D721Med (cell line): ENCODE measurements at places on chromosomes 12 and 14.

- no peak for DNase-seq
Observed at GRCh38 chr14:75340921-75341320, 62.3 kb downstream of the FOS start.

DNA sequence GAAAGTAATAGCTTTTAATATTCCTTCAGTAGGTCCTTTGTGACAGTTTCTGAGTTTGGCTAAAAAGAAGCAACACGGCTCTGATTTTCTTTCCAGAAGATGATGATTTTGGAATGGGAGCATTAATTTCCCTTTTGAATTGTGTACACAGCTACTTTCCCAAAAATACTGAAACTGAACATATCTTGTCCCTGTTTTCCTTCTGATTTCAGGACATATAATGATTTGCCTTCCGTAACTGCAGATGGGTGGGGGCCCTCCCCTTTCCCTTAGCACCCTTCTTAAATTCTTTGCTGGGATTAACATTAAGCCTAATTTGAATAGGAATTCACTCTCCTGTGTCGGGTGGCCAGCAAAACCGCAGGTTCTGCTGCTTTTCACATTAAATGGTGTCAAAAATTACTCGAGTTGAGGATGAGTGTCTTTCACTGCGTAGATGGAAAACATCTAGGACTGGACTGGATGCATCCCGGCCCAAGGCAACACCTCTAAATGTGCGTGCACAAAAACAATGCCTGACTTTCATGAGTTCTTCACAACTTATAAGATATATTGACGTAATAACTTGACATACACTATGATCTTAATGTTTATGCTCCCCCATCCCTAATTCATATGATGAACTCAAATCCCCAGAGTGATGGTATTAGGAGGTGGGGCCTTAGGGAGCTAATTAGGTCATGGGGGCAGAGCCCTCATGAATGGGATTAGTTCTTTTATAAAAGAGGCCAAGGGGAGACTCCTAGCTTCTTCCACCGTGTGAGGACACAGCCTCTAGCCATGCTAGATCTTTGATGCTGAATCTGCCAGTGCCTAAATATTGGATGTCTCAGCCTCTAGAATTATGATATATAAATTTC lies 158.1 kb downstream of the AEBP2 start:
- no peak for DNase-seq

DNA sequence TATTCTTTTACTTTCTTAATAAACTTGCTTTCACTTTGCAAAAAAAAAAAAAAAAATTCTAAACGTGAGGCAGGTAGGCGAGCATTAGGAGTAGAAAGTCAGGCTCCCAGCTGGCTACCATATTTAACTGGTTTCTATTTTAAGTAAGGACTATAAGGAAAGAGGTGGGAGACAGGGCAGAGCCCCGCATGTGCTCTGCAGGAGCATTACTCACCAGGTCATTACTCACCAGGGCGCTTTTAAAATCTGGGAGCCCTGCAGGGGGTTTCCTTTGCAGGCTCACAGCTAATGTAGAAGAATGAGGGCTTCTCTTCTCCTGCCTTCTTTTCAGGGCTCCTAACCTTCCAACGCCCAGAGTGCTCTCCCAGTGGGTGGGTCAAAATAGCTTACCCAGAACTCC lies 14.0 kb upstream of the DPF3 start:
- DNase-seq: no peak

- DNase-seq: no peak
Observed at GRCh38 chr14:65167072-65167645, 64.8 kb upstream of the MAX start.

DNA sequence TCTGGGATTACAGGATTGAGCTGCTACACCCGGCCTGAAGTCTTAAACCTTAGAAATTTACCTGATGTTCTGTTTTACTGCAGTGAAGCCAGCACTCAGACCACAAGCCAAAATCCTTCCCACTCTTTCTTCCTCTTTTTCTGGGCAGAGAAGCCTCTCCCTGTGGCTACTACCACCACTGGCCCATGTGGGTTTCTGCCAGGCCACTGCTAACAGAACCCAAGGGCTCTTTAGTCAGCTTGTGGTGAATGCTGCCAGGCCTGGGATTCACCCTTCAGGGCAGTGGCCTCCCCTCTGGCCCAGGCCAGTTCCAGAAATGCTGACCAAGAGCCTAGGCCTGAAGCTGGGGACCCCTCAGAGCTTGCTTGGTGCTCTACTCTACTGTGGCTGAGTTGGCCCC lies 35.3 kb downstream of the GAS2L3 start:
- DNase-seq: no peak

DNA sequence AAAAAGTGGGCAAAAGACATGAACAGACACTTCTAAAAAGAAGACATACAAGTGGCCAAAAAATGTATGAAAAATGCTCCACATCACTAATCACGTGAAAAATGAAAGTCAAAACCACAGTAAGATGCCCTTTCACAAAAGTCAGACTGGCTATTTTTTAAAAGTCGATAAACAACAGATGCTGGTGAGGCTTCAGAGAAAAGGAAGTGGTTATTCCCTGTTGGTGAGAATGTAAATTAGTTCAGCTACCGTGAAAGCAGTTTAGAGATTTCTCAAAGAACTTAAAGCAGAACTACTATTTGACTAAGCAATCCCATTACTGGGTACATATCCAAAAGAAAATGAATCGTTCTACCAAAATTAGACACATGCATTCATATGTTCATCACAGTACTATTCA lies 237.0 kb downstream of the KIF21A start:
- no peak for DNase-seq

DNA sequence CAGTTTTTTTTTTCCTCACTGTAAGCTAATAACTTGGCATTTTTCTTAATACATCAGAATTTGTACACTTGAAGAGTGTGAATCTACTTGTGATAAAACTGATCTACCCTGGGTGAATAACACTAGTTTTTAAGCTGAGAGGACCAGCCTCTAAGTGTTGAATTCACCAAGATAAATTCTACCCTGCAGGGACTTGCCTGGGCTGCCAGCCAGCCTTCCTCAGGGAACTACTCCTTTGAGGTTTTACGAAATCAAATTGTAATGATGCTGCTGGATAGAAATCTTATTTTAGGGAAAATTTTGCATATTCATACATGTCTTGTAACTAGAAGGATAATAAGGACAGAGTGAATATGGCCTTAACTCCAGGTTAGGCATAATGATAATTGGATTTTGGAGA lies 1.9 kb downstream of the MED21 start:
- DNase-seq: no peak

DNA sequence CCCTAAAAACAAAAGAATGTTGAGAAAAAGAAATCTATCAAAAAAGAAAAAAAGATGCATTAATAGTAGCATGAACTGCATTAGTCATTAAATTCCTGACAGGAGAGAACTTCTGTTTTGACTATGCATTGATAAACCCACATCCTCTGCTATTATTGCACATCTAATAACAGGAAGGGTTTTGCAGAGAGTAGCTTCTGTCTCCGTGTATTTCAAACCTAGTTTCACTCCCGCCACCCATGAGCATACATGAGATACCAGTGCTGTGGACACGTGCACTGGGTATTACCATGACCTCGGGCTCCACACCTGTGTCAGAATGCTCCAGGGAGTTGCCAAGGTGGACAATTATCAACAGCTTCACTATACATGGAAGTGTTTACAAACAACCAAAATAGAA lies 449.1 kb upstream of the SOX5 start:
- DNase-seq: no peak

DNA sequence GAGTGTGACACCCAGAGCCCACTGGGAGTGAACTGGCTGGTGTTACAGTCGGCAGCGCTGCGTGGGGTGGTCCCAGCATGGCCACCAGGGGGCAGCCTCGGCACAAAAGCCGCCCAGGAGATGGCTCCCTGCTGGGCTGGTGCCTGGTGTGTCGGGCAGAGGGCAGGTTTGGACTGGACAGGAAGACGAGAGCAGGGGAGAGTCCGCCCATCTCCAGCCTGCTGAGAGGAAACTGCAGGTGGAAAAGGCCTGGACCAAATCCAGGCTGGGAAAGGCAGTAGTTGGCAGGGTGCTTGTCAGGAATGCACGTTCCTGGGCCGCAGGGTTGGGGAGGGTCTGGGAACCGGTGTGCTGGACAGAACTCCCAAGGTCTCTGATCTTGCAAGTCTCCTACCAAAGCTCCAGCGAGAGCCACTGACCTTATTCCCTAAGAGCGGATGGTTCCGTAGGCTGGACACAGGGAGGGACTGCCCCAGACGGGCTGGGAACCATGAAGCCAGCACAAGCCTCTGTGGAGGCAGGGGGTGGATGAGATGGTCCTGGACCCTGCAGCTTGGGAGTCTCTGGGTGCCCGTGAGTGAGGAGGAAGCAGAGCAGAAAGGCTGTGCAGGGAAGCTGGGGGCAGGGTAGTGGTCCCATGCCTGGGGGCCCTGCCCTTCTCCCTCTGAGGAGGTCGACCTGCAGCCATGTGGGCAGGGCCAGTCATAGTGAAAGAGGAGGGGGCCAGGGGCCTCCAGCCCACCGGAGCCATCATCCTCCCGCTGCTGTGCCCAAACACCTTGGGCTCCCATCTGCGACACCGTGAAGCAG lies 1.8 kb downstream of the AHNAK2 start:
- peak; percentile 65 for DNase-seq

- DNase-seq: no peak
Observed at GRCh38 chr12:30613119-30613830, 82.4 kb downstream of the IPO8 start.

DNA sequence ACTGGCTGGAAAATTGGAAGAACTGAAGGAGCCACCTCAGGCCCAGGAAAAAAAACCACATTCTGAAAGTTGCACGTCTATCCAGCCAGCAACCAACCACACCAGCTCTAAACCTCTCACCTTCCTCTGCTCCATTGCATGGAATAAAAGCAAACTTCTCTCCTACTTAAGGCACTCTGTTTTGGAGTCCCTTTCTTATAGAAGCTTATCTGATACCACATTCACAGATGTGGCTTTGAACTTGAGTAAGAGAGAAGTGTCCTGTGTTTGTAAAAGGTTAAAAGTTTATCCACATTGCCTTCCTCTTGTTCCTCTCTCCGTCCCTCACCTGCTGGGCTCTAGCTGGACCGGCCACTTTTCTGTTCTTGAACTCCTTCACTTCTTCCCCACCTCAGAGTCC lies 99.6 kb upstream of the PLXNC1 start:
- no peak for DNase-seq

- DNase-seq: no peak
Observed at GRCh38 chr12:6849976-6850560, 1.0 kb downstream of the CDCA3 start.

DNA sequence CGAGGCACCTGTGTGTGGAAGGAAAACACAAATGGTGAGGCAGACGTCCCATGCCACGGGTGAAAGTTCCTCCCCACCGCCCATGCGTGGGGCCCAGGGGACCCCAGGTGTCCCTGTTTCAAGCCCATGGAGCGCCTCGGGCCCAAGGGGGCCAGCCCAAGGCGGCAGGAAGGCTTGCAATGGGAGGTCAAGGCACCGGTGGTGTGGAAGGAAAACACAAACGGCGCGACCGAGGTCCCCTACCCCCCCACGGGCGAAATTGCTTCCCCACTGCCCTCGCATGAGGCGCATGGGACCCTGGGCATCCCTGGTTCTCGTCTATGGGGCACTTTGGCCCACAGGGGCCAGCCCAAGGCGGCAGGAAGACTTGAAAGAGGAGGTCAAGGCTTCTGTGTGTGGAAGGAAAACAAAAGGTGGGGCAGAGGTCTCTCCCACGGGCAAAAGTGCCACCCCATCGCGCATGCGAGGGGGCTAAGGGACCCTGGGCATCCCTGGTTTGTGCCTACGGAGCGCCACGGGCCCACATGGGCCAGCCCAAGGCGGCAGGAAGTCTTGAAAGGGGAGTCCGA lies 379.4 kb downstream of the ALG10 start:
- no peak for DNase-seq

DNA sequence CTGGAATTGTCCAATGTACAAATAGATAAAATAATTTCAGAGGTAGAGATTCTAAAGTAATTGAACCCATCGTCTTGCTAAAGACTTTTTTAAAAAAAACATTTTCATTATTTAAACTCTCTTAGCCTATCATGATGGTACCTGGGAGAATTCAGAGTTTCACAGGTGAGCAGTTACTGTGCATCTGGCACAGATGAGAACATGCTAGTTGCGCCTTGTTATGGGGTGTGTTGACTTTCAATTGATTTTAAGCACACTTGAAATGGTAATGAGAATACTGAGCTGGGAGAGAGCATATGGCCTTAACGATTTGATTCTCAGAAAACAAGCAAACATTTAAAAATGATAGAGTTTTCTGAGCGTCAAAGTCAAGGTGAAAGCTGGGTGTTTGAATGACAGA lies 66.6 kb downstream of the FLRT2 start:
- no peak for DNase-seq
